ENCODE measurements at places on chromosomes 3 and 15.

- DNase-seq = peak; percentile 34
Measured at GRCh38 chr3:178847190-178847589, 224.4 kb downstream of the ZMAT3 start.

DNA sequence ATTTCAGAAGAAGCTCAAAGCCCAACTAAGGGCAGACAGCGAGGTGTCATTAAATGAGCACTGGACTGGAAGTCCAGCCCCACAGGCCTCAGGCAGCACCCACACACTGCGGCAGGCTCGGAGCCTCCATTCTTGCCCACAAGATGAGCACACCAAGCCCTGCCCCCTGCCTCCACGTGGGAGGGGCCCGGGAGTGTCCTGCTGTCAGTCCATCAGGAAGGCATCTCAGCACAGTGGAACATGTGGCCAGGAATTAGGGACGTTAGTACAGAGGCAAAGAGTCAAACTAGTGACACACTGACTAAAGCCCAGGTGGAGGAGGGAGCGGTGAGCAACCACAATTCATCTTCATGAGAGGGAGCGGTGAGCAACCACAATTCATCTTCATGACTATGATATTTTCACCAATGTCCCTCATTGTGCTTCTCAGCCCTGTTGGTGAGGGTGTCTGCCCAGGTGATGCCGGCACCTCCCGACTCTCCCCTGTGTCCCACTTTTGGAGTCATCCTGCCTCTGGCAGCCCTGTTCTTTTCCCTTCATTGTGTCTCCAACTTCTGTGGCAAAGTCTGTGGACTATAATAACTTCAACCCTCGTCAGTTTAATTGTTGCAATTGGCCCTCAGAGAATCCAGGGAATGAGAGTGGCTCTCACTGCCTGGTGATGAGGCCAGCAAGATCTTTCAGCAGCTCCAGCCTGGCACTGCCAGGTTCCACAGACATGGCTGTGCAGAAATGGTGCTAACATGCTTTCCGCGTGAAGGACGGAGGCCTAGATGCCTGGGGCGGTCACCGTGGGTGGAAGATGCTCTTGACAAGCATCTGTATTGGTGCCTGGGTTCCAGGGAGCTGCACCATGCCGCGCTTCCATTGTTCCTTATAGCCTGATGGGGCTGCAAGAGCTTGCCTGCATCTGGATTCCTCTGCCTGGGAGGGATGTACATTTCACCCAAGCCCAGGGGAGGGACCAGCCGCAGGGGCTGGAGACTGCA is 23.1 kb upstream of the SKOR1 start:
- no peak for DNase-seq

- DNase-seq = no peak
Measured at GRCh38 chr15:64014995-64015394, 31.3 kb downstream of the DAPK2 start.

DNA sequence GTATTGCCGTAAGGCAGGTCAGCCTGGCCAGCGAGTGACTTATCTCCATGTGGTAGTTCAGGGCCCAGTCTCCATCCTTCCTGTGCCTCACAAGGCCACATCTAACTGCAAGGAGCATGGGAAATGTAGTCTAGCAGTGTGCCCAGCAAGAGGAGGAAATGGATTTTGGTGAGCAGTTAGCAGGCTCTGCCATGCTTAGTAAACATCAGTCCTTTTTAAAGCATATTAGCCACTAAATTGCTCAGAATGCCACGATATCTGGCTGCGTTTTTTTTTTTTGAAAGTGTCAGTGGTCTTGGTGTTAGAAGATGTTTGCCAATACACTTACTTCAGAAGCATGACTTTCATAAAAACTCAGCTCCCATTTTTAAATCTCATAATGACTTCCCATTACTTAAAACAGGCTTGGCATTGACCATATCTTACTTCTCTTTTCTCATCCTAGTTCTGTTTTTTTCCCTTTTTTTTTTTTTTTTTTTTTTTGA is 470.2 kb upstream of the TPRG1 start:
- DNase-seq = no peak

DNA sequence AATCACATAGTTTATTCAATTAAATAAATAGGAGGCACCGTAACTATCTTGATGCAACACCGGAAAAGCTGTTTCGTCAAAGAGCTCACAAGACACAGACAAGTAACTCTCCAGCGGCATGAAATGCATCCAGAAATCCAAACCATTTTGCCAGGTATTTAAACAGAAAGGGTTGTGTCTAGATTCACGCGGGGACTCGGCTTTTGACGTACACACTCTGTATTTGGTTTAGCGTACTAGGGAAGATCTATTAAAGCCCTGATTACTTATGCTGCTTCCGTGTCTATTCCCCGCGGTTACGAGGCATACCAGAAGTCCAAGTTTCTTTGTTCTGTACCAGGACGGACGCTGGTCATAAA is 718 bp downstream of the BNIP2 start:
- DNase-seq = peak; percentile 61

DNA sequence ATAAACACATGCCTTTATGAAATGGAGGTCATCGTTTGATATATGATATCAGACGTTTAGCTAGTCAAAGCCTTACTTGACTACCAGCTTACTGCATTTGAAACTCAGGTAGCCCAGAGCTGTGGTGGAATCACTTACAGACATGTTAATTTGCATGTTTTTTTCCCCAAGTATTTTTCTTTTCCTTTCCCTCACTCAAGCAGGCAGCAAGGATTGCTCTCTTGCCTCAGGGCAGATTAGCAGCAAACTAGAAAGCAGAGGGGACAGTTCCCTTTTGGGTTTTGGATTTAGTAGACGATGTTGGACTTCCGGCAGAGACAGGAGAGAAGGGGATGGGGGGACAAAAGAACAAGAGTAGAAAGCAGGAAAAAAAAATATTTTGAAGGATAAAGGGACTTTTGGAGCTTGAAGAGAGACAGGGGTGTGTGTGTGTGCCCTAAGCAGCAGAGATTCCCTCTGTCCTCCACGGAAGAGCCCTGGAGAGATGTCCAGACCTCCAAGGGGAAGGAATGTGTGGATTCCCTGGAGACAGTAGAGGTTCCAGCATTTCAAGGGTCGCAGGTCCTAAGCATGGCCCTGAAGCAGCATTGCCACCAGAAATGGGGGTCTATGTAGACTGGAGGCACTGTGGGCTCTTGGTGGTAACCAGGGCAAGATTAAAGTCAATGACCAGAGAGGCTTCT is 86.8 kb upstream of the CADPS start:
- no peak for DNase-seq

GRCh38 chr15:87713475-87713879 is 543.1 kb downstream of the NTRK3 start:
- DNase-seq = peak; percentile 32
